RCC 7860 (cell line): ENCODE measurements at places on chromosomes 4 and X.

DNA sequence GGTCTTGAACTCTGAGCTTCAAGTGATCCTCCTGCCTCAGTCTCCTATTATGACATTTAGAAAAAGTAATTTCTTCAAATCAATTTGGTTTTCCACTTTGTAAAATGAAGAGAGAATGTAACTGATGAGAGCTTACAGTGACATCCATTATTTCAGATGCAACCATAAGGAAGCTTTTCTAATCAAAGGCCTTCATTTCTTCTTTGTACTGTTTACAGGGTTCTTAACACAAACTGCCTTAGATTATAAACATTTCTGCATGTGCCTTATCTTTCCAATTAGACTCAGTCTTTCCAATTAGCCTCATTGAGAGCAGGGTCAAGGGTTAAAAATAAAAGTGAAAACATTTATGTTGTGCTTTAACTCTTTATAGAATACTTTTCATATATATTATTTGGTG, 71.8 kb downstream of the WWC2 start:
- no peak for DNase-seq

DNA sequence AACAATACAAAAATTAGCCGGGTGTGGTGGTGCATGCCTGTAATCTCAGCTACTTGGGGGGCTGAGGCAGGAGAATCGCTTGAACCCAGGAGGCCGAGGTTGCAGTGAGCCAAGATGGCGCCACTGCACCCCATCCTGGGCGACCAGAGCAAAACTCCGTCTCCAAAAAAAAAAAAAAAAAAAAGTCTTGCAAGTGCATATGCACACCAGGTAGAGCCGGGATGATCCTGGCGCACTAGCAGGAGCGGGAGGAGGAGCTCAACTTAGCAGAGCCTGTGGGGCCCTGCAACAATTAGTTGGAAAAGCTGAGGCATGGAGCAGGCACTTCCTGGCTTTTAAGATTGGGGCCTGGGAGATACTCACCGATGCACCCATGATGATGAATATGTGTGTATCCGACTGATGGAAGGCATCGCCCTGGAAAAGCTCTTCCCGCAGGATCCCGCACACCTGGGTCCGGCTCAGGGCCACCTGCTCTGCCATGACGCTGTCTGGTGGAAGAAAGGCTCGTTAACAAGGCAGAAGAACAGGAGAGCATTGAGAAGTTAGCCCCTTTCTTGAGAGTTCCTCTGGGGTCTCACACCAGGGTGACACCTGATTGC, 872 bp downstream of the G6PD start:
- DNase-seq, result no peak

GRCh38 chr4:76380561-76380960, 40.4 kb downstream of the CCDC158 start:
- no peak for DNase-seq

- no peak for DNase-seq
Observed at GRCh38 chr4:54607521-54607920, 50.2 kb upstream of the KIT start.

- no peak for DNase-seq
Observed at GRCh38 chr4:114674080-114674479, 75.5 kb downstream of the UGT8 start.

DNA sequence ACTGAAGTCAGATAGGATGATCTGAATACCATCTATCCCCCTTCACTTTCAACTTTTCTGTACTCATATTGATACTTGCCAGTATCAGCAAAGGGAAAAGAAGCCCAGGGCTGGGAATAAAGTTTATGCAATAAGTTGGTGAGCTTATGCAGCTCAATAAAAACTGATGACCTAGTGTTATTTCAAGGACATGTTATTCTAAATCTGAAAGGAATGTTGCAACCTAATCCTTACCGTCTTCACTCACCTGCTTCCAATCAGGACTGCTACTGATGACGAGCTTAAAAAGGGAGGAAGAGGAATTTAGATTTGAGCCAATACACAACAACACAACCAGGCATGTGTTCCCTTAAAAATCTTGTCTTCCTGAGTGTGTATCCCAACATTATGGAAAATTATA, 419.9 kb downstream of the SPRY1 start:
- no peak for DNase-seq

DNA sequence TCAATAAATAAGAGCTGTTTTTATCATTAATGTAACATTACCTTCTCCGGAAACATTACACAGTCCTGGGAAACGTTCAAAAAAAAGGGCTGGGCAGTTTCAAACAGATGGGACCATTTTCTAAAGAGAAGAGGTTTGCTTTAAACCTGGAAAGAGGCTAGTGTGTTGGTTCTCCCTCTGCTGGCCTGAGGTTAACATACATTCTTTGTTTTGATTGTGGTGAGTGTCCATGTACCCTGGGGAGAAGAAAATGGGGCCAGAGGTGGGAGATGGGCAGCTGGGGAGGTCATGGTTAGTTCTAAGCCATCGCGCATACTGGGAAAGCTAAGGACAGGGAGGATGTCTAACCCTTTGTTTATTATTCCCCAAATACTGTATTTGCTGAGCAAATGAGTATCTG, 194.7 kb downstream of the CPEB2 start:
- no peak for DNase-seq

- DNase-seq, result no peak
Observed at GRCh38 chrX:111460607-111461006, 48.6 kb upstream of the DCX start.

- DNase-seq, result no peak
Observed at GRCh38 chr4:15349531-15349935, 78.3 kb upstream of the C1QTNF7 start.

GRCh38 chr4:155319516-155319915, 57.2 kb downstream of the MAP9 start:
- no peak for DNase-seq

GRCh38 chr4:151198748-151199147, 78.2 kb upstream of the PRSS48 start:
- DNase-seq, result no peak

DNA sequence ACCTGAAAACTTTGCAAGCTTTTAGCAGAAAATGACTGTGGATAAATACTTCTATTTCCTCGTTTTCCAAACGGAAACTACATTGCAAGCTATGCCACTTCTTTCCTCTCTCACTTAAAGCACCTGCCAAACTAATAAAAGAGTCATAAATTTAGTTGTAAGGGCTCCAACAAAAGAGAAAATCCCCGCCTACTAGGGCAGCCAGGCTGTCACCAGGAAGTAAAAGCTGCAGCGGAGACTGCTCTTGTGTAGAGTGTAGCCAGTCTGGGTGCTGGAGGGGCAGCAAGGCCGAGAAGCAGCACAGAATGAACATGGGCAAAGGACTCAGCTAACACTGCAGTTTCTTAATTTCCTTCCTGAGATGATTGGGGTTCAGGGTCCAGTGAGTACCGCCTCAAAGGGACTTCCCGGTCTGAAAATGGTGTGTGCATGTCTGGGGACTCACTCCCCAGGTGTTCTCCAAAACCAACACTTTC, 89.3 kb upstream of the MAML3 start:
- DNase-seq, result no peak
